ENCODE measurements at places on chromosomes 12 and 14.

- DNase-seq, result no peak
Measured at GRCh38 chr12:88238406-88238805, 96.3 kb downstream of the TMTC3 start.

DNA sequence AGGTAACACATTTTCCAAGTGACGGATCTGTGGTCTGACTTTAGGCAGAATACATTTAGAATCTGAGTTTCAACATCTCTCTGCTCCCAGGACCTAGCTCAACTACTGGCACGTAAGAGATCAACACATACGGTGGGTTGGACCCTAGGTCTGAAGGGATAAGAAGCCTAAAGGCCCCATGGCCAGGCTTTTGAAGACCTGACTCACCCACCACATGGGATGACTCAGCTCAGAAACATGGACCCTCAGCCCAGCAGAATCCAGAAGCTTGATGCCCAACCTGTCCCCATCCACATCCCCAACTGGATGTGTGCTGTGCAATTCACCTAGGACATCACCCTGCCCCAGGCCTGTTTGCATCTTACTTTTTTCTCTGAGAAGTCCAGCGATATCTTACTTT lies 770.2 kb downstream of the BCL11B start:
- no peak for DNase-seq

DNA sequence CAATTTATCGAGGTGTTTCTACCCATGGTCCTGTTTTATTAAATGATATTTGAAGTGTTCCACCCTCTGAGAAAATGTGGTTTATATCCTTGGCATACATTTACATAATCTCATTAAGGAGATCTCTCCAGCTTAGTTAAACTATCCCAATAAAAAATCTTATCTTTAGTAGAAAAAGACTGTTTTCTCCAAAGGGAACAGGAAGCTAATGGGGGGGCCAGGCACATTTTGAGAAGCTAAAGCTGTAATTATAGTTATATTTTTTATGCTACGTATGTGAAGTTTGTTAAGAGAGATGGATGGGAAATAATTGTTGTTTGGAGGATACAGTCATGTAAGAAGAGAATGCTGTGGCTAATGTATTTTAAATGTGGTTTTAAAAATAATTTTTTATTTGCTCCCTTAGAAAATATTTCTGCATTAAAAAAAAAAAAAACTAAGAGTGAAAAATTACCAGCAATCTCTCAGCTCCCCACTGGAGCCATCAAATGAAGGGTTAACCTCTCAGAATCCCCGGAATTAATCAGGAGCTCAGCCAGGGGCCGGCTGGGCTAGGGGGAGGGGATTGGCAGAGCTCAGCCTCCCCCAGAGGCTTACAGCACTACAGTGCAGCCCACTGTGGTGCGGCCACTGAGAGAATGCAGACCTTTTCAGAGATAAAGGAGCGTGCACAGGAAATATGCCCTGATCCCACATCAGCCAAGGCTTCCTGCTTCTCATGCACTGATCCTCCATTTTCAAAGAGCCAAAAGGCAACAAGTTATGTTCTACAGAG lies 185.8 kb downstream of the EGLN3 start:
- no peak for DNase-seq

GRCh38 chr14:58315606-58316005 lies 17.3 kb downstream of the ARID4A start:
- DNase-seq, result no peak

- DNase-seq, result no peak
Measured at GRCh38 chr14:70748422-70748821, 60.9 kb downstream of the MAP3K9 start.
